ENCODE measurements at places on chromosomes 12 and 14.

GRCh38 chr12:47721431-47721973, 3.8 kb downstream of the ENDOU start:
- H3K36me3 ChIP-seq, result peaks cover 7% of the 10 kb centered on the region
- H3K4me3 ChIP-seq, result no peak overlapping the region
- peaks cover 39% of the 10 kb centered on the region for H3K4me1 ChIP-seq
- DNase-seq, result peak; percentile 33

DNA sequence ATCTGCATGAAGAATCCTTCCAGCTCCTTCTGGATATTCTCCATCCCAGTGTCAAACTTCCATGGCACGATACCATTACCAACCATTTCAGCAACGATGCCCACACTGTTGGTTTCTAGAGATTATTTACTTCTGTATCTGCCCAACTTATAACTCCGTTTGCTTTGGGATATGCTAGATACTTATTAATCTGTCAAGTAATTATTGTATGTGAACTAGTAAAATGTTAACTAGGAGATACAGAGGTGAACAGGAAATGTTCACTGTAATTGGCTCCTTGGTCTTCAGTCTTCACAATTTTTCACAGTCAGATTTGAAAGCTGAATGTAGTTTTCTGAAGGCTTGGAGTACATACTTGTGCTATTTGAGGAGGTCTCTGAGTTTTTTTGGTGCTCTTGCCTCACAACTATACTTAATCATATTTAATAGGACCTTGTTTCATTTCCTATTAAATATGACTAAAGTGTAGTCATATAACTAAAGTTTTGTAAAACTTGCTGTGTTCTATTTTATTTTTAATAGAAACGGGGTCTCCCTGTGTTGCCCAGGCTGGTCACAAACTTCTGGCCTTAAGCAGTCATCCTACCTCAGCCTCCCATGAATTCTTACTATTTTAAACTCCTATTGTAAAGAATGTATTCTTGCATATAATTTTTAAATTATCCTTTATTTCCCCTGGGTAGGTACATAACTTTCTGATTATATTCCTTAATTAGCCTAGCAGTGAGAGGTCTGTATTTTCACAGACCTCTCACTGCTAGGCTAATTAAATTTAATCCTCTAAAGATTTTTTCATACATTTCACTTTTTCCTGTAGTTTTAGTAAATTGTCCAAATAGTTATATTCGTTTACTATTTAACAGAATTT, 79.7 kb downstream of the FGD4 start:
- no peaks in the 10 kb centered on the region for H3K36me3 ChIP-seq
- no peak for DNase-seq
- H3K27me3 ChIP-seq, result peaks cover 6% of the 10 kb centered on the region
- no peak overlapping the region for H3K27ac ChIP-seq
- H3K4me3 ChIP-seq, result no peak overlapping the region
- H3K4me1 ChIP-seq, result no peaks in the 10 kb centered on the region

GRCh38 chr12:24797901-24798300, 151.0 kb downstream of the BCAT1 start:
- no peak overlapping the region for H3K27ac ChIP-seq
- no peak overlapping the region for H3K4me3 ChIP-seq
- H3K4me1 ChIP-seq, result peaks cover 35% of the 10 kb centered on the region
- DNase-seq, result no peak

- peaks cover 8% of the 10 kb centered on the region for H3K27me3 ChIP-seq
- no peak overlapping the region for H3K4me3 ChIP-seq
- no peaks in the 10 kb centered on the region for H3K4me1 ChIP-seq
- no peaks in the 10 kb centered on the region for H3K36me3 ChIP-seq
Measured at GRCh38 chr14:64612971-64613666, 63.4 kb downstream of the PPP1R36 start.

DNA sequence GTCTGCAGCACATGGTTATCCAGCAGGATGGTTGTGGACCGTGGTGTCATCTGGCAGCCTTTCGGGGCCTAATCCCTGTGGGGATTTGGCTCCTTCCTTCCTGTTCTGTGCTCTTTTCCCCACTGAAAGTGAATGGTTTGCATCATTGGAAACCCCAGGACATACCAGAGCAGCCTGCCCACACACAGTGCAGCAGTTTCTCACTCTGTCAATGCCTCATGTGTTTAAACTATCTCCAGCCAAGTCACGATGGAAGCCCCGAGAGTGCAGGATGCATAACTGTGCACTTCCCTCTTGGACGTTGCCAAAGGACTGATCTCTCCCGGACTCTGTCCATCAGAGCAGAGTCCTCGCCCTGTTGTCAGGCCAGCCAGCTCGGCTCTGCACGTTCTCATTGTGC, 29.0 kb upstream of the AMN start:
- no peak overlapping the region for H3K4me3 ChIP-seq
- peak overlapping the region; percentile 3 for H3K27ac ChIP-seq
- no peaks in the 10 kb centered on the region for H3K27me3 ChIP-seq
- H3K4me1 ChIP-seq, result peaks cover 7% of the 10 kb centered on the region
- DNase-seq, result no peak
- H3K36me3 ChIP-seq, result peaks cover 45% of the 10 kb centered on the region

DNA sequence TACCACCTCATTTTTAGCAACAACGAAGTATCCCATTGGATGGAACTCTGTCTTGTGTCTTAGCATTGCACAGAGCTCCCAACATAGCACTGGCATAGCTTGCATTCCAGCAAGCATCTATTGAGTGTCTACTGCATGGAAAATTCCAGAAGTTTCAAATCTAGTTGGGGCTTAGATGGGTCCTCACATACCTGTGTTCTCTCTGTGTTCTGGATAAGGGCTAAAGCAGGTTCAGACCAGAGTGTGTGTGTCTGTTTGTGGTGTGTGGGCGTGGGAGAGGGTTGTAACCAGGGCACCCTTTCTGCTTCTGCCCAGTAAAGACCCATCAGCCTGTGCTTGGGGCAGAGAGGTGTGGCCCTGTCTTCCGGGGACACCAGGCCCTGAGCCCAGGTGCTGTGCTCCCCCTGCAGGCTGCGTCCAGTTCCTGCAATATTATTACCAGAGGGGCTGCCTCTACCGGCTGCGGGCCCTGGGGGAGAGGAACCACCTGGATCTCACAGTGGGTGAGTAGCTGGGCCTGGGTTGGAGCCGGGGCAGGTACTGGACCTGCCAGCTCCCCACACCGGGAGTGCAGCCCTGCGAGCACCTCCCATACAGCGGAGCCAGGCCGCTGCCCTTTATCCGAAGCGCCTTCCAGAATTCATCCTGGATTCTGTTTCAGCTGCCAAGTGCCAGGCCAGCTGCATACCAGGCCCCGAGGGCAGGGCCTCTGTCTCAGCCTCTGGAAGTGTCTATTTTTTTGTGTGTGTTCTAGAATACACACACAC, 20.3 kb downstream of the RHOF start:
- H3K27ac ChIP-seq, result peak overlapping the region; percentile 11
- no peak overlapping the region for H3K4me3 ChIP-seq
- peak; percentile 90 for DNase-seq
- H3K4me1 ChIP-seq, result peaks cover 25% of the 10 kb centered on the region
- peaks cover 1% of the 10 kb centered on the region for H3K36me3 ChIP-seq

DNA sequence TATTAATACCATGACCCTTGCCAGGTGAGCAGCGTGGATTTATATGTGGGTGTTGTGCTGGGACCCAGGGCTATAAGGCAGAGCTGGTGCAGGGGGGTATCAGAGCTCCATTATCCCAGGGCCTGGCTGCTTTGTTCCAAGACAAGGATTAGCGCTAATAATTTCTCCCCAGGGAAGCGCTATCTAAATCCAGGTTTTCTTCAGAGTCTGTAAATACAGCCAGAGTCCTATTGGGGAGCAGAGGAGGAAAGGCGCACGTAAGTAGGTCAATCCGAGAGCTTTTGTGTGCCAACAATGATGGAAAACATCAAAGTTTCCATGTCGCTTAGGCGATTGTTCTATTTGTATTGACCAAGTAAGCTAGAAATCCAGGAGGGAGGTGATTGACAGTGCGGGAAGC, 1009.7 kb downstream of the VRK1 start:
- no peak overlapping the region for H3K27ac ChIP-seq
- H3K4me1 ChIP-seq, result no peaks in the 10 kb centered on the region
- peaks cover 10% of the 10 kb centered on the region for H3K27me3 ChIP-seq
- DNase-seq, result no peak
- H3K36me3 ChIP-seq, result no peaks in the 10 kb centered on the region

DNA sequence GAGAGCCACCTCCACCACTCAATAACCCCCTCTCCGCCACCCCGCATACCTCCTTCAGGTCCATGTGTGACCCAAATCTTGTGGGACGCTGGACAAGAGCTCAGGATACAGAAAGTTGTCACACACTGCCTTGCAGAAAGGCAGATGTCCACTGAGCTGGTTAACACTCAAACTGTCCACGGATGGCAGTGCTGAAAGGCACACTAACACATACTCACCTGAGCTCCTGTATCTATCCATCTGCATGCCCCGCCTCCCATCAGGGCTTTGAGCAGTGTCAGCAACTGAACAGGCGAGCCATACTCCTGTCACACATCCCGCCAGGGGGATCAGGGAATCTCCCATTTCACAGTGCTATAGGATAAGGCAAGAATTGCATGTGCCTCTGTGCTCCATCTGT, 642.0 kb downstream of the GALC start:
- no peak overlapping the region for H3K4me3 ChIP-seq
- no peak for DNase-seq
- H3K36me3 ChIP-seq, result no peaks in the 10 kb centered on the region
- H3K27me3 ChIP-seq, result no peaks in the 10 kb centered on the region
- H3K4me1 ChIP-seq, result no peaks in the 10 kb centered on the region

DNA sequence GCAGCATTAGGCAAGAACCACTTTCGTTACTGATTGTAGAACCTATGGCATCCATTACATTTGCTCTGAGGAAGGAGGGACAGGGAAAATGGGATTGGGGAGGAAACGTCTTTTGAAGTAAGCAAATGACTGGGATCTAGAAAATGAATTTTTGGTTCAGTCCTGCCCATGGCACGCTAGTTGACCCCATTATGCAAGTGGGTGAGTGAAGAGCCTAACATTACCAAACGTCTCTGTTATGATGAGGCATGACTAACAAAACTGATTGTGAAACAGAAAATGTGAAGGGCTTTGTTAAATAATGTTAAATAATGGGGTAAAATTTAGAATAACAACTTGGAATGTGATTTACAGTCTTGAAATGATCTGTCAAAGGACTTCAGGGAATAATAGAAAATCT, 38.9 kb downstream of the CPSF2 start:
- no peak overlapping the region for H3K4me3 ChIP-seq
- no peak for DNase-seq
- no peaks in the 10 kb centered on the region for H3K27me3 ChIP-seq
- H3K36me3 ChIP-seq, result peaks cover 54% of the 10 kb centered on the region
- H3K27ac ChIP-seq, result no peak overlapping the region

GRCh38 chr12:110355073-110355472, 48.4 kb downstream of the ANAPC7 start:
- no peak overlapping the region for H3K27ac ChIP-seq
- H3K4me1 ChIP-seq, result peaks cover 25% of the 10 kb centered on the region
- peaks cover 7% of the 10 kb centered on the region for H3K36me3 ChIP-seq
- DNase-seq, result peak; percentile 55
- H3K27me3 ChIP-seq, result peaks cover 4% of the 10 kb centered on the region

GRCh38 chr14:88895116-88895515, 70.7 kb downstream of the TTC8 start:
- peaks cover 14% of the 10 kb centered on the region for H3K27me3 ChIP-seq
- no peak overlapping the region for H3K27ac ChIP-seq
- no peak overlapping the region for H3K4me3 ChIP-seq
- no peak for DNase-seq

DNA sequence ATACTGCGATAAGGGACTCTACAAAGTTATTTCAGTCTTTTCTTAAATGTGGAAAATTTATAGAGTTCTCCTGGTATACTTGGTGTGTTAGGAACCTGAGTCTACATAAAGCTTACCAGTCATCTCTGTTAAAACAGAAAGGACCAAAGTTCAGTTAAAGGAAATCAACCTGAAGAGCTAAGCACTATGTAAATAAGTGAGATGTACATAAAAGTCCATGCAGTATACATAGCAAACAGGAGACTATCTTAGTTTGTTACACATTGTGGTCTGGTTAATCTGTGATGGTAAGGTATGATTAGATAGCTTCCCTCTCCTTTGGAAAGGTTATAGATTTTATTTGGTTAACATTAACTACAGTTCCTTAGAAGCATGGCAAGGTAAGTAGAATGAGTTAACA, 75.9 kb downstream of the ATP2B1 start:
- H3K4me1 ChIP-seq, result no peaks in the 10 kb centered on the region
- no peak overlapping the region for H3K27ac ChIP-seq
- peaks cover 46% of the 10 kb centered on the region for H3K36me3 ChIP-seq
- no peak overlapping the region for H3K4me3 ChIP-seq
- H3K27me3 ChIP-seq, result no peaks in the 10 kb centered on the region

GRCh38 chr12:948238-948637, 1.3 kb downstream of the RAD52 start:
- H3K27me3 ChIP-seq, result peaks cover 5% of the 10 kb centered on the region
- peak overlapping the region; percentile 95 for H3K4me3 ChIP-seq
- H3K27ac ChIP-seq, result peak overlapping the region; percentile 59
- H3K4me1 ChIP-seq, result peaks cover 41% of the 10 kb centered on the region
- H3K36me3 ChIP-seq, result peaks cover 23% of the 10 kb centered on the region
- no peak for DNase-seq

DNA sequence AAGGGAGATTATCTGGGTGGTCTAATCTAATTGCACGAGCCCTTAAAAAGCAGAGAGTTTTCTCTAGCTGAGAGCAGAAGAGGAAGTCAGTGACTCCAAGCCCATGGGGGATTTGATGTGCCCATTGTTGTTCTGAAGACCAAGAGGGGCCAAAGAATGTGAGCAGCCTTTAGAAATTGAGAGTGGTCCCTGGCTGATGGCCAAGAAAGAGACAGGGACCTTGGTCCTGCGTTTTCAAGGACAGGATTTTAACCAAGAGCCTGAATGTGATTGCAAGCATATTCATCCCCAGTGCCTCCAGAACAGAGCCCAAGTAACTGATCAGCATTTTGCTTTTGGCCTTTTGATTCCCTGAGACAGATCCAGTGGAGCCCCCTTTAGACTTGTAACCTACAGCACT, 1353.9 kb downstream of the AACS start:
- no peak for DNase-seq
- no peaks in the 10 kb centered on the region for H3K27me3 ChIP-seq
- H3K27ac ChIP-seq, result no peak overlapping the region

GRCh38 chr14:64708148-64709004, 4.2 kb downstream of the PLEKHG3 start:
- peak; percentile 81 for DNase-seq
- peaks cover 81% of the 10 kb centered on the region for H3K27me3 ChIP-seq
- H3K36me3 ChIP-seq, result peaks cover 35% of the 10 kb centered on the region
- H3K4me3 ChIP-seq, result peak overlapping the region; percentile 69
- peak overlapping the region; percentile 88 for H3K27ac ChIP-seq
- H3K4me1 ChIP-seq, result peaks cover 66% of the 10 kb centered on the region

DNA sequence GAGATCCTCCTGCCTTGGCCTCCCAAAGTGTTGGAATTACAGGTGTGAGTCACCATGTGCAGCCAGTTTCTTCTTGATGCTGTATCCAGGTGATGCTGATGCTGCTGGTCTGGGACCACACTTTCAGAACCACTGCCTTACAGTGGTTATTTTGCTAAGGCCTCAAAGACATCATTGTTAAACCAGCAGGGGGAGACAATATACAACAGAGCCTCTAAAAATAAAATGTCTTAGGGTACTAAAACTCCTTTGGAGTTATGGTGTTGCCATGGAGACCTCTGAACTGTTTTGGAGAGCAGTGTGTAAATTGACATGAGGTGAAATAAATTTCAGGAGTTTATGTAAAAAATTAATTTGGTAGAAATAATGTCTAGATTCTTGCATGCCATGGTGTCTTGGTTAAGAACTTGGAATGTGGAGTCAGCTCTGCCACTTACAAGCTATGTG, 1.1 kb upstream of the ARG2 start:
- H3K36me3 ChIP-seq, result no peaks in the 10 kb centered on the region
- H3K4me1 ChIP-seq, result peaks cover 35% of the 10 kb centered on the region
- peak; percentile 33 for DNase-seq
- H3K27me3 ChIP-seq, result peaks cover 31% of the 10 kb centered on the region
- peak overlapping the region; percentile 57 for H3K4me3 ChIP-seq
